NCI-H446 (cell line): ENCODE measurements at places on chromosomes 2 and 18.

DNA sequence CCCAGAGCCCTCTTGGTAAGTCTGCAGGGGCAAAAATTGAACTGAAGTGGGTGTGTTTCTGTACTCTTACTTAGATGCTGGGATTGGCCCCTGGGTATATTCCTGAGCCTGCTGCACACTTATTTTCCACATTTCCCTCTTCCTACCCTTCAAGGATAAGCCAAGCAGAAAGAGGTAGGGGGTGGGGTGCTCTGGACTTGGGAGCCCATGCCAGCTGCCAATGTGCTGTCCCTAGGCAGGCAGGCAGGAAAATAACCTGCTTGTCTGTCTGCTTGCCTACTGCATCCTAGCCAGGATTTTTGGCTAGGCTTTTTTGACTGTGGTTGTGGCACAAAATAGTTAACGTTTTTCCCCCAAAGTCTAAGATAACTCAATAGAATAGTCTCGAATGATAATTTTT is 234.3 kb downstream of the ALK start:
- DNase-seq = no peak

- DNase-seq = no peak
These were observed 94.5 kb upstream of the CHRNA1 start for GRCh38 chr2:174858745-174859144.

GRCh38 chr18:80126797-80127196 is 17.7 kb downstream of the ADNP2 start:
- no peak for DNase-seq

DNA sequence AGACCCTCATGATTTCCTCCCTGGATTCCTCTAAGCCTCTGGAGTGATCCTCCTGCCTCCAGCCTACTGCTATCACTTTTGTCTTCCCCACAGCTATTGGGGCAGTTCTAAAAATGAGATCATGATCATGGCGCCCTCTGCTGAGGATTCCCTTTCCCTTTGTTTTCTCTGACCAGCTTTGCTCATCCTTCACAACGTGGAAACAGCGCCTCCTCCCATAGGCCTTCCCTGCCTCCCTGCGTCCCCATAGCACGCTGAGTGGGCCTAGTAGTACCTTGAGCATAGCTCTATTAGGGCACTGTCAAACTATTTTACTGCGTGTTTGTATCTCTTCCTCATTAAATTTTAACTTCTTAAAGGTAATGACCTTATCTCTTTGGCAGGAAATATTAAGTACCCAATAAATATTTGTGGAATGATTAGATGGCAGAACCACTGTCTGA is 207.0 kb upstream of the FANCL start:
- peak; percentile 83 for DNase-seq

GRCh38 chr2:28838971-28839370 is 28.3 kb downstream of the SPDYA start:
- DNase-seq = no peak

DNA sequence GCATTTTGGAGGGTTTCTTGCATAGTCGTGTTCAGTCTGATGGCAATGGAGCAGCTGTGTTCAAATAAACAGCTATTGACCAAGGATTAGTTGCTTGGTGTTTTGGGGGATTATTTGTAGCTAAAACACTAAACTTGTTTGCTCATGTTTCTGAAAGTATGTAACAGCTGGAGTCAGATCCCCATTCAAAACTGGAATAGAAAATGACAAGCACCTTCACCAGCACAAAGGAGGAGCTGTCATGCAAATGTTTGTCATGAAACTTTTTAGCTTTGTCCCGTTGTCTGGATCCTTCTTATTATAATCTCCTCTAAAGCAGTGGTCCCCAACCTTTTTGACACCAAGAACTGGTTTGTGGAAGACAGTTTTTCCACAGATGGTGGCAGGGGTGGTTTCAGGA is 96.9 kb upstream of the ZNF236 start:
- no peak for DNase-seq

DNA sequence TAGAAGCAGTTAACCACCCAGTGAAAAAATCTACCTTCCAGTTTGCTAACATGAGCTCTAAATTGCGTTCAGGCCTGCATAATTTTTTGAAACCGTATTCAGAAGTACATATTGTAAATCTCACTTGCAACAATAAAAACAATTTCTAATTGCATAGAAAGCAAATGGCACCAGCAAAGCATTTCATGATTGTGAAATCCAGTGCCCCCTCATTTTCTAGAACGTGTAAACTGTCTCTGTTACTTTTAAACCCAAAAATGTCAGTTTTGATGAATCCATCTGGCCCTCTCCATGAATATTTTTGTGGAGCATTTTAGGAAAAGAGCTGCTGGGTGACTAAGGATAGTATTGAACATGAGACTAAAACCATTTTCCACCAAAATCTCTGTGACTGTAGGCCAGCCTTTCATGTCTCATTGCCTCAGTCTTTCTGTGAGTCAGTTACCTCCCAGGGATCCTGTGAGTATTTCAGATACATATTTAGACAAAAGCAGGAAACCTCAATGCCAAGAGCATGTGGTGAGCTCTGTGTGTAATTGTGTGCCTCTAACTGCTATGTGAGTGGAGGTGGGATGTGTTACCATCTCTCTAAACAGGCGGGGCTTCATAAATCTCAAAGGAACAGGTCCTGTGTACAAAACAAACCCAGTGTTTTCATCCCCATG is 477.8 kb upstream of the DCC start:
- no peak for DNase-seq

GRCh38 chr2:235605312-235606003 is 111.6 kb downstream of the AGAP1 start:
- DNase-seq = peak; percentile 32

DNA sequence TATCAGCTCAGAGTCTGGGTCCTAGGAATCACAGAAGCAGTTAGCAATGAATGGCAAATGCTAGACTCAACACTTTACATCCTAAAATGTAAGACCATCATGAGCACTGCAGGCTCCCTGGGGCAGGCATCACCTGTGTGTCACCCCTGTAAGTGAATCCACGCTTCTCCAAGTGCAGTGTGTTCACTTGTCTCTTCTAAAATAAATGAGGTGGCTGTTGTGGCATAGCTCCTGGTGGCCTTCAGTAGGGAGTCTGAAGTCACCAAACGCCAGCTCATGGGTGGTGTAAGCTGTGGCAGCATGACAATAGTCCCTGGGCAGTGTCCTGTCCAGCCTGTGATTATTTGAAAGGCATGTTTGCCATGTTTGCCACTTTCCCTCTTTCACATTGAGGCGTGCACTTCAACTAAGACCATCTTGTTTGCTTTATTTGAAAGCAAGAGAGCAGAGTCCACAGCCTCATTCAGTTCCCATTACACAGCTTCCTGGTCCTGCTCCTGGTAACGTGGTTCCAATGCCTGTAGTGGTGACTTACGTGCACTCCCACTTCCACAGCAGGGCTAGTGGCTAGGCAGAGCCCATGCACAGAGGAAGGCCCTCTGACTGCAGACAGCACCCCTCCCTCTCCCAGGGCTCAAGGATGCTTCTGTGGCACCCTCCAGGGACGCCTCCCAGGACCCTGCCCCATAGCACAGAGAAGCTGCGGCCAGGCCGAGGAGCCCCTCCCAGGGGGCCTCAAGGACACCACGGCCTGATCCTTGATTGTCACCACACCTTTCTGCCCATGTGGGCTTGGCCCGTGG is 24.3 kb downstream of the COA5 start:
- DNase-seq = no peak

- DNase-seq = peak; percentile 28
These were observed 40.5 kb downstream of the LONRF2 start for GRCh38 chr2:100281521-100282438.

DNA sequence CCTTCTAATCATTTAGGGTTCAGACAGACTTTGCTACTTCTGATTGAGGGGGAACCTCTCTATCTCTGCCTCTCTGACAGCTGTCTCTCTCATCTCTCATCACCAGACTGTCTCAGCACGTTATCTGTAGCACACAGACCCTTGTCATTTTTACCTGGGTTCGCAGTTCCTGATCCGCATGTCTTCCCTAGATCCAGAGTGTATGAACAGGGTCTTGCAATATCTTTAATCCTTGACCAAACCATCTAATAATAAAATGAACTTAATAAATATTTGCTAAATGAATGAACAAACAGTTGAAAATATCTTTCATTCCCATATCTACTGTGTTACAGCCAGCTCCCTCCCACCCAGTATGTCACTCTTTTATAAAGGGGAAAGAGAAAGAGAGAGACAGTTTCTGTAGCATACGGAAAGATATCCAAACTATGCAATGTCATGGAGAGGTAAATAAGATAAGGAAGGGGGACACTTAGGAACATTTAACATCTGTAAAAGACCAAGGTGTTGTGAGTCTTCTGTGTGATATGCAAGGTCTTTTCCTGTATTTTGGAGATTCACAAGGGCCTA is 507.6 kb downstream of the SUCLG1 start:
- no peak for DNase-seq

GRCh38 chr2:6977113-6977741 is 60.0 kb downstream of the RNF144A start:
- peak; percentile 91 for DNase-seq

- DNase-seq = no peak
These were observed 5.4 kb downstream of the RND3 start for GRCh38 chr2:150482111-150482510.

DNA sequence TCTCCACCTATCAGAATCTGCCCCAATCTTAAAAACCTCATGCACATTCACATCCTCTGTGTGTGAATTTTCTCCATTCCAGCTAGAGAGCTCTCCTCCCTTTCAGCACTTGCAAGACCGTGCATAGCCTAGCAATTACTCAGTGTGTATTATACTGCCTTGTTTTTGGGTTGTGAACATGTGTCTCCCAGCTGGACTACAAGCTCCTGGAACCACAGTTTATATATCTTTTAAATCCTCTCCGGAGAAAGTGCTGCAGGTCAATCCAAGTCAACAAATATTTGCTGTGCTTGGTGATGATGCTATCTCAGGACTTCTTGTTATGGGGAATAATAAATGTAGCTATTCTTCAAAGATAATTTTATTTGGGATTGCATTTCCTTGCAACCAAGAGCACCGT is 58.2 kb upstream of the MEX3C start:
- no peak for DNase-seq
